ENCODE measurements at places on chromosomes 1 and 21.

- H3K4me3 ChIP-seq = peak overlapping the region; percentile 41
- peak overlapping the region; percentile 28 for H3K27ac ChIP-seq
- DNase-seq = no peak
- H3K27me3 ChIP-seq = no peaks in the 10 kb centered on the region
- no peaks in the 10 kb centered on the region for H3K4me1 ChIP-seq
Measured at GRCh38 chr21:16194788-16195537, 465.2 kb downstream of the USP25 start.

GRCh38 chr21:44399151-44399954 lies 45.9 kb downstream of the TRPM2 start:
- DNase-seq = no peak
- no peak overlapping the region for H3K4me3 ChIP-seq
- H3K27me3 ChIP-seq = no peaks in the 10 kb centered on the region
- H3K27ac ChIP-seq = no peak overlapping the region
- H3K36me3 ChIP-seq = no peaks in the 10 kb centered on the region
- H3K4me1 ChIP-seq = no peaks in the 10 kb centered on the region

DNA sequence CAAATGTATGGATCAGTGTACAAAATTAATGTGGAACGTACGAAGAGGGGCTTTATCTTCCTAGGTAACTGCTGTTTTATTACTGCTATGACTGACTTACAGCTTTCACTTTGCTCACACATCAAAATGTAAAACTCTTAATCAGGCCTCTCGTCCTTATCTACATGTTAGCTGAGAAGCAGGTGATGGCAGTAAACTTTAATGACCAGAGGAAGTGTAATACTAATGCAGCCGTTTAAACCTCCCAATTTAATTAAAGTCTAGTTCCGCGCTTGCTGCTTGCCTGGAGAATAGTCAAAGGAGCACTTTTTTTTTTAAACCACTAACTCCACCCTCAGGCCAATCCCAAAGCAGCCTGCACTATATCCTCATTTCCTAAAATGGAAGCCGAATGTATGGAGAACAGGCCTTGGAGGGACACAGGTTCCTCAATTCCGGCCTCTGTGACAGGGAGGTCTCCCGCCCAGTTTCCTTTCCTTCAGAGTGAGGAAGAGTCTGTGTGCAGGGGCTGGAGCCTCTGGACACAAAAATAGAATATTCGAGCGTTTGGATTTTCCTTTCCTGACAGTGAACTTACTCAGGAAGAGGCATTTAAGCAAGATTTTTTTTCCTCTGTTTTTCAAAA lies 36.7 kb upstream of the RASAL2 start:
- no peaks in the 10 kb centered on the region for H3K36me3 ChIP-seq
- peaks cover 9% of the 10 kb centered on the region for H3K4me1 ChIP-seq
- no peak overlapping the region for H3K27ac ChIP-seq
- DNase-seq = no peak
- H3K4me3 ChIP-seq = no peak overlapping the region

- no peaks in the 10 kb centered on the region for H3K27me3 ChIP-seq
- no peak overlapping the region for H3K27ac ChIP-seq
- H3K36me3 ChIP-seq = no peaks in the 10 kb centered on the region
- no peak for DNase-seq
- no peak overlapping the region for H3K4me3 ChIP-seq
Measured at GRCh38 chr1:94602802-94603625, 61.5 kb upstream of the F3 start.

DNA sequence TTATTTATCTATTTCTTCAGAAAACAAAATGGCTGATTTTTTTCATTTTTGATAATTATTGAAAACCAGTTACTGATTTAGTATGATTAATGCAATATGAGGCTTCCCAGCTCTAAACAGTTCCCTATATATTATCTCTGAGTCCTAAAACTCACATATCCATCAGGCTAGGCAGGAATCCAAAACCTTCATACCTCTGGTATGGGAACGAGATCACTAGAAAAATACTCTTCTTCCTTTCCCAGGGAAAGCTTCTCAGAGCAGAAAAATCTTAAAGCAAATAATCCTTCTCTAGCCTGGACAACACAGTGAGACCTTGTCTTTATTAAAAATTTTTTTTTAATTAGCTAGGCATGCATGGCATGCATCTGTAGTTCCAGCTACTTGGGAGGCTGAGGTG lies 42.5 kb downstream of the KDM5B start:
- no peak for DNase-seq
- H3K4me3 ChIP-seq = no peak overlapping the region
- H3K27me3 ChIP-seq = no peaks in the 10 kb centered on the region
- no peaks in the 10 kb centered on the region for H3K4me1 ChIP-seq

DNA sequence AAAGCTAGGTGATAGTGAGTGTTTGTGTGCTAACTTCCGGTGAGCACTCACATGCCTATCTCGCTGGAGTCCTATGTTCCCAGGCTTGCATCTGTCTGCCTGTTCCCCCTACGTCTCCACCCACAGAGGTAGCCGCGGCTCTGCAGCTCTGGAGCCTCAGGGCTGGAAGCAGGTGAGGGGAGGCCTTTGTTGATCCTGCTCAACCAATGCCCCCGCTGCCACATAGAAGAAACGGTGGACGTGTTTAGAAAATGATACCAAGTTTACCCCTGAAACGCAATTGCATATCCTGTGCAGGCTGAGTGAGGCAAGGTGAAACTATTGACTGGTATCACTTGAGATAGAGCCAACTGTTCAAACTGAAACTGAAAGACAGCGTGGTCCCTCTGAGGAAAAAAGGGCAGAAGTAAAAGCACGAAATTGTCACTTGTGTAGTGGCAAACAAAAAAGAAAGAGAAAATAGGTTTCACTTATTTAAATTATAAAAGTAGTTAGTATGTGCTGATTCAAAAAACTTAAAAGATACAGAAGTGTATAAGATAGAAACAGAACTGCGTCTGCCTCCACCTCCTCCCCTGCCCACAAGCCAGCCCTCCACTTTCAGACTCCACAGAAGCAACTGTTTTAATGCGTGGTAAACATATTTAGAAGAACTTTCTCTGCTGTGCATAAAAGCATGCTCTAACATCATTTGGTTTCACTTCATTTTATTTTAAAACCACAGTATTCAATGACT lies 38.6 kb upstream of the ETS2 start:
- peak; percentile 96 for DNase-seq
- H3K4me3 ChIP-seq = peak overlapping the region; percentile 43
- no peaks in the 10 kb centered on the region for H3K36me3 ChIP-seq
- no peaks in the 10 kb centered on the region for H3K27me3 ChIP-seq
- H3K4me1 ChIP-seq = peaks cover 10% of the 10 kb centered on the region

DNA sequence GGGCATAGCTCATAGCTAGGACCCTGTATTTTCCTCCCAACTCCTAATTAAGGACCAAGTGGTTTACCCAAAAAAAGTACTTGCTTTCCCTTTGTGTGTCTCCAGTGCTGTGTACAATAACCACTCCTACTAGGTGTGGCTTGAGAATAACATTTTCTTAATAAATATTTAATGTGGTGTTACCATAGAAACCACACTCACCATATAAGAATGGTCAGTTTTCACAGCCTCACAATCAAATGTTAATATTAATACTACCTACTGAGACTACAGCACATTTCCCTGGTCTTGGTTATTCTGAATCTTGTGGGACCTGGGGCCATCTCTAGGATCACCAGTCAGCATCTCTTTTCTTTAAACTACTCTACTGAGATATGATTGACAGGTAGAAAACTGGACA lies 83.5 kb upstream of the BCAR3 start:
- no peaks in the 10 kb centered on the region for H3K36me3 ChIP-seq
- H3K27me3 ChIP-seq = no peaks in the 10 kb centered on the region
- no peak overlapping the region for H3K27ac ChIP-seq
- no peak overlapping the region for H3K4me3 ChIP-seq
- no peak for DNase-seq

DNA sequence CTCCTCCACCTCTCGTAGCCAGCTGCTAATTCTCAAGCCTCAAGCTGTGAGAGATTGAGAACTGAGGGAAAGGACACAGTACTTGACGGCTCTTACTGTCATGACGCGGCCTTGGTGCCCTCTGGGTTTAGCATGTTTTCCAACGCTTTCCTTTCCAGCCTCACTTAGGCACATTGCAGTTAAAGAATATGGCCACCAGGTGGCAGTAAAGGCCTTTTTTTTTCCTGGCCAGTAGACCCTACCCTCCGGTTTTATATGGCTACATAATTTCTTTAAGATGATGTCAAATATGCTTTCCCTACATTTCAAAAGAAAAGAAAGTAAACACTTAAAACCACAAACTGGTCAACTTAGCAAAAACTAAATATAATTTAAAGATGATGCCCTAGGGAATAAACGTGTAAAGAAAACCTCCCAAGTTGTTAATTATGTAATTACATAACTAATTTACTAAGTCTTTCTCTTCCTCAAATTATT lies 56.8 kb upstream of the PRDX6 start:
- H3K4me1 ChIP-seq = peaks cover 39% of the 10 kb centered on the region
- no peak overlapping the region for H3K27ac ChIP-seq
- DNase-seq = no peak
- no peaks in the 10 kb centered on the region for H3K27me3 ChIP-seq

DNA sequence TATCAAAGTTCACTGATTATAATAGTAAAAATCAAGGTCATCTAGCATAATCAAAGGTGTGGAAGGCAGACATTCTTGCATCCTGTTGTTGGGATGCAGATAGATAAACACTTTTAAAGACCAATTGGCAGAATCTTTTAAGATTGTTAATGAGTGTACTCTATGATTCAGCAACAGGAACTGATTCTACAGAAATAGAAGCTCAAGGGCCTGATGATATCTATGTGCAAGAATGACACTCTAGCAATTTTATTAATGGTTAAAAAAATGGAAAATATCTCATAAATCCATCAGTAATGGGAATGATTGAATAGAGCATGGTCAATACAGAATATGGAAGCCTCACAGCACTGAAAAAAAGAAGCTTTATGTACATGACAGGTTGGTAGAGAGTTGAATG lies 2.2 kb upstream of the ATP1A4 start:
- H3K4me3 ChIP-seq = no peak overlapping the region
- H3K36me3 ChIP-seq = no peaks in the 10 kb centered on the region
- H3K27me3 ChIP-seq = no peaks in the 10 kb centered on the region
- H3K27ac ChIP-seq = no peak overlapping the region
- no peak for DNase-seq

- H3K4me1 ChIP-seq = no peaks in the 10 kb centered on the region
- H3K27me3 ChIP-seq = no peaks in the 10 kb centered on the region
Measured at GRCh38 chr1:17156108-17156507, 36.9 kb upstream of the PADI2 start.

DNA sequence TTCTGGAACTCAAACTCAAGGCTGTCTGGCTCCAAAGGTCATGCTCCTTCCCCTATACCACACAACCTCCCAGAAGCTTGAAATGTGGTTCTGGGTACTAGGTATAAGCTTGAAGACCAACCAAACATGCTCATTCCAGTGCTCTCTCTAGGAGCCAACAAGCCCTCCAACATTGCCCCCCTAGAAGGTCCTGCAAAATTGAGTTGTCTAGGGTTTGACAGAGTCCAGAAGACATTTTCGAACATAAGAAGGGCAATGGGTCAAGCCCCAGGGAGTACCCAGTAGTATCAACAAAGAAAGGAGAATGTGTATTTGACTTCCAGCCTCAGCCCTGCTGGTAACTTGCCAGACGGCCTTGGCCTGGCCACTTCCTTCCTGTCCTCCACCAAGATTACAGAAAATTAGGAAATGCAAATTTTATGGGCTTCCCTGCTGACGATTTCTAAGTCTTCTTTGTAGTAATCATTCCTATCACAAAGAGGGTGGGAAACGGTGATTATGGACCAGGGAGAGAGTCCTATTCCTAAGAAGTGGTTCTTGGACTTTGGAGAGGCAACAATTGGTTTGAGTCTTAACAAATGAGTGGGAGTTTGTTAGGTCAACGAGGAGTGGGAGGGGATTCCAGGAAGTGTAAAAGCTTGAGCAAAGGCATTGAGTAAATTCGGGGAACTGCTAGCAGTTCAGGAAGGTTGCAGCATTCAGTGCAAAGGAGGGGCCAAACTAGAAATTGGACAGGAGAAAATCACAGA lies 18.7 kb upstream of the SLAMF1 start:
- H3K27me3 ChIP-seq = no peaks in the 10 kb centered on the region
- no peak for DNase-seq
- H3K4me3 ChIP-seq = peak overlapping the region; percentile 48
- no peaks in the 10 kb centered on the region for H3K36me3 ChIP-seq
